G401 (cell line): ENCODE measurements at places on chromosomes 1 and 21. TPM values are rescaled to one million over a fixed set of nuclear protein-coding genes. Genes with fewer than 3 reads are reported as not detected.

AKT3 gene
- 8.5 and 9.5 TPM in 2 replicates for total RNA-seq

CD5L gene
- total RNA-seq = not detected in 2 replicates

FGR gene
- total RNA-seq = not detected in 2 replicates

ATP1A2 gene
- total RNA-seq = not detected in 2 replicates

FCER1A gene
- not detected in 2 replicates for total RNA-seq

RCSD1 gene
- total RNA-seq = not detected in 2 replicates
